Activated CD8-positive, alpha-beta T cell treated with anti-CD3 and anti-CD28 coated beads, Interleukin-2, amount 10 ng/mL, durations not matched to agents 7 days and 5 days (primary cell): ENCODE measurements at places on chromosomes 2 and 18.

GRCh38 chr2:8049851-8050571 lies 631.8 kb upstream of the ID2 start:
- DNase-seq: no peak

DNA sequence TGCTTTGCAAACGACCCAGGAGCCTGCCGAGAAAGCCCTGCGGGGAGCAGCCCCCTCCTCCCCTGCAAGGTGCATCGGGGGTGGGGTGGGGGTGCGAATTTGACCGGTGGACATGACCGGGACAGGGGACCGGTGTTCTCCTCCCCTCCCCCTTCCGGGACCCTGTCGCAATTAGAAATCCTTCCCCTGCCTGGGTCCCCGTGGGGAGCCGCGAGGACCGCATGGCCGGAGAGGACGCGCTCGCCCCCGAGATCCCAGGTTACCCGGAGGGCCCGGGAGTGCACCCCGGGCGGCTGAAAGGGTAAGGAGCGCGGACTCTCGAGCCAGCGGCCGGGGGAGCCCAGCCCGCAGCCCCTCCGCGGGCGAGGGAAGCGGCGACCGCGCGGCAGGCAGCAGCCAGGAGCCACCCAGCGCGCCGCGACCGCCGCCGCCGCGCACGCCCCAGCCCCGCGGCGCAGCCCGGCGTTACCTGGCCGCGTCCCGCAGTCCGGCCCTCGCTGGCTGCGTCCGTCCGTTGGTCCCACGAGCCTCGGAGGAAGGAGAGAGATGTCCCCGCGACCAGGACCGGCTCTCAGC lies 482 bp downstream of the DLGAP1 start:
- no peak for DNase-seq

DNA sequence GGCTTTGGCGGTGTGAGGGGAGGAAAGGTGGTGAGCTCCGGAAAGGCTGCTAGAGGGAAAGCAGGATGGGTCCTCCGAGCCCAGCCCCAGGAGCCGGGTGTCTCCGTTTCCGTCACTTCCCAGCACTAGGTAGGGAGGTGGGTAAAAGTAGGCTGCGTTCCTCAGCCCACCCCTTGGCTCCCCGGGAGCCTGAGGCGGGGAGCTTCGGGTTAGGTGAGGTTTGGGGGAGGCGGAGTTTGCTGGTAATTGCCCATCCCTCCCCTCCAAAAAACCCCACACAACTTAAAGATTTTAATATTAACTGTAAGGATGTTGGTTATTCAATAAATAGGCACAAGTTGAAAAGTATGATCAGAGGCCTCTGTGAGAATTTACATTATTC lies 552 bp upstream of the ATF2 start:
- DNase-seq: no peak

DNA sequence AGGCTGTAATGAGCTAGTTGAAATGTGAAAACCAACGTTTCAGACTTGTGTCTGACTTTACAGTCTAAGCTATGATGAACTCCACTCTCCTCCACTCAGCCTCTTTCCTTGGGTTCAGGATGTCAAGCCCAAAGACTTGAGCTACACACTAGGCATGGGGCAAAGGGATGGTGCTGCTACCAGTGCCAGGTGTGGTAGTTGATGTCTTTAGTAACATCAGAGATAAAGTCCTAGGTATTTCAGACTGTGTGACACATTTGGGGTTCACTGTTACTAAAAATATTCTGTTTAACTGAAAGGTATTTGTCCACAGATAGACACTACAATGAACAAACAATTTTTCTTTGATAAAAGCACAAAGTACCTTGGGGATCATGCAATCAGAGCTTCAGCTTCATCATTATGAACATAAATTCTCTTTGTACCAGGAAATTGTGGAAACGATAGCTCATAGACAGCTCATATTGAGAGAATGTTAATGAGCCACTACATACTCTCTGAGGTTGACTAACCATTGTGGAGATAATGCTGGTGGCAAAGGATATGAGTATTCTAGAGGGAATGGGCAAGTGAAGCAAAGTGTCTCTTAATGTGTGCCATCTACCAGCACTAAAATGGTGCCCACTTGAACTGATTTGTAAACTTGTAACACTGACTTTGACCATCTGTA lies 253.7 kb upstream of the THUMPD2 start:
- no peak for DNase-seq

DNA sequence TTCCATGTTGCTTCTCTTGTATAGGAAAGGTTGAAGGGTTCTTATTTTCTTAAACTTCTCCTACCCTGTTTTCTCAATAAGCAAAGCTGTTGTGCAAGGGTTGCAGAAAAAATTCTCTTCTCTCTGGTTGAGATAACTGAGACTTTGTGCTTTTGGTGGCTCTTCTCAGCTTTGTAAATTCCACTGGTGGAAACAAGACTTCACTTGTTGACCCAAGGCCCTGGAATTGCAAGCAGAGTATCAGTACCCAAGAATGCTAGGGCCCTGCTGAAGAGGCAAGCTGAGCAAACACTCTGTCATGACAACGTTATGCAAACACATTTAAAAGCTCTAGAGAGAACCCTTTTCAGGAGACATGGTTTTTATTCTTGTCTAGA lies 294.7 kb upstream of the EPAS1 start:
- no peak for DNase-seq

- no peak for DNase-seq
These were observed 136.9 kb upstream of the GATA6 start for GRCh38 chr18:22032392-22032961.

- DNase-seq: no peak
These were observed 11.0 kb downstream of the TANK start for GRCh38 chr2:161170958-161171932.

DNA sequence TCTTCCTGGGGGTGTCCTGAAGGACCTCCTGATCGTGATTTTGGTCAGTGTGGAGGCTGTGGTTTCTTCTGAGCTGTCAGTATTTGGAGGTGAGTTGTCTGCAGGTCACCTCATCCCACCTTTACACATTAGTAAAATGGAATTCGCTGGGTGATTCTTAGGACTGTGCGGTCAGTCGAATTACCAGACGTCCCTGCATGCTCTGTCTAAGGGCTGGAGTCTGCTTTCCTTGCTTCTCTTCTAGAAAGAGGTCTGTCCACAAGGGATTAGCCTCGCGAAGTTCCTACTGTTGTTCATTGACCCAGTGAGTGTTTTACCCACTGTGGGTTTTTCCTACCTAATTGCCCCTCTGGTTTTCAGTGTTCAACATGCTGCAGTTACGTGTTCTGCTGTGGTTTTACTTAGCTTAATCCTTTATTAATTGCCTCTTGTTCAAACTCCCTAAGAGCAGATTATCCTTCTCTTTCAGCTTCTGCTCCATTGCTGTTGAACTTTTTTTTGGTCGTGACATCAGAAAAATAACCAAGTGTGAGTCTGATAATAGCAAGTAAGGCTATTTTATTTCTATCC lies 183.4 kb downstream of the NEDD4L start:
- DNase-seq: no peak

DNA sequence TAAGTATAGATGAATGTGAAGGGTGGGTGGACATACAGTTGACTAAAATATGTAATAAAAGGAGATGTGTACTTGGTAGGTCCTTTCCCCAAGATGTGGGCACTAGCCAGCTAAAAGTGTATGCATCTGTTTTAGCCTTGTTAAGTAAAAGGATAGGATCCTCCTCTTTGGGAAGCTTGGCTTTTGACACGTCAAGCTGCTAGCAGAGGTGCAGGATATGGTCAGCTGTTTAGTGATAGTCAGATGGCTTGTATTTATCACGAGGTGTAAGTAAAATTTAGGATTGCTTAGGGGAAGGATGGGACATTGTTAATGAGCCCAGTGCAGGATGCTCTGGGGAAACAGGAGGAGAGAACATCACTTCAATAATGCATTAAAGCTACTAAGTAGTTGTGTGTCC lies 1.5 kb downstream of the MFSD6 start:
- no peak for DNase-seq

- no peak for DNase-seq
These were observed 2.1 kb upstream of the TRIB2 start for GRCh38 chr2:12714391-12715221.

- DNase-seq: no peak
These were observed 117.0 kb downstream of the LAMA1 start for GRCh38 chr18:7000484-7001096.

DNA sequence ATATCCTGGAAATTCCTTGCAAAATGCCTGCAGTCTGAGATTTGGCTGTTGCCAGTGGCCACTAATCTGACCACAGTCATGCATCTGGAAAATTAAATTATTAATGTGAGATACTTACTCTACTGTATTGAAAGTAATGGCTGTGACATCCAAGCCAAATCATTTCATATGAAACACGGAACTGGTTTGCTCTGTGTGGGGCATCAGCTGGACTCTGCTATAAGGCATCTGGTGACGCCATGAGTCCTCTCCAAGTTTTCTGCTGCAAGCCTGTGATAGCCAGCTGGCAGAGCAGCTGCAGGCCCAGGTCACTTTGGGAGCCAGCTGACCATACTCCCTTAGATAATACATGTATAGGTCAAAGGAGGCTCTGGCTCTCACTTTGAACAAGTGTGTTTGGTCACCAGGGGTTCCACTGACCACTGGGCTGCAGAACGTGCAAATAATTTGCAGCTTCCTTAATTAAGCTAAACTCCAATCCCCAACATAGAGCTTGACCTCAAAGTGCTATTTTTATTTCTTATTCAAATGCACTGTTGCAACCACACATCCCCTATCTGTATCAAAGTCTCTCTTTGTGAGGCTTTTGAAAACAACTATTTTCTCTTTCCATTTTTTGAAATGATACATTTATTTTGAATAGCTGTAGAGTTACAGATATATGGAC lies 152.9 kb downstream of the NCKAP5 start:
- no peak for DNase-seq

DNA sequence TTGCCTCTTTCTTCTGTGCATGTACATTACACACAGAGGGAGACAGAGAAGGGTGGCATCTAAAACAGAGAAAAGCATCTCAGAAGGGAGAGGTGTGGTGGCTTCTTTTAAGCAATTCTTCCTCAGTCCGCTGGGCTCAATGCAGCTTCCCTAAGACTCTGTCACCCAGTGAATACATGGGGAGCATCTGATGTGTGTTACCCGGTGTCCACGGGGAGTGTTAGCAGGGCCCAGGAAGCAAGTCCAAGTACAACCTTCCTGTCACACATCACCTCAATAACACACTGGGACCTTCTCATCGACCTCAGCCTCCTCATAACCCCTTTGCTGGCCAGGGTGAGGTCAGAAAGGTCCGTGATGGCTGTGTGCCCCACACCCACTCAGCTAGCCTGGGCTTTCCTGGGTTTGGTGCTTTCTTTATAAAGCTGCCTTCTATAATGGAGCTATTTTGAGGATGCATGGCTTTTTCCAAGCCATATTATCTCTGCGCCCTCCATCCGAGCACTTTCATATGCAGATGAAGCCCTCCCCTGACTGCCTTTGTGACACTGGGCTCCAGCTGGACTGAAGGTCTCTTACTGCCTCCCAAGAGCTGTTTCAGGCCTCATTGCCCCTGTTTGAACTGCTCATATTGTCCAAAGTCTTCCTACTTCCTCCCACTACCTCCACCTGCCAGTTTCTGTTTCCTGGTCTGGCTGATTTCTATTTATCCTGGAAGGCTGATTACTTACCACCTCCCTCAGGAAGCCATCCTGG lies 21.4 kb downstream of the TNFRSF11A start:
- DNase-seq: no peak

DNA sequence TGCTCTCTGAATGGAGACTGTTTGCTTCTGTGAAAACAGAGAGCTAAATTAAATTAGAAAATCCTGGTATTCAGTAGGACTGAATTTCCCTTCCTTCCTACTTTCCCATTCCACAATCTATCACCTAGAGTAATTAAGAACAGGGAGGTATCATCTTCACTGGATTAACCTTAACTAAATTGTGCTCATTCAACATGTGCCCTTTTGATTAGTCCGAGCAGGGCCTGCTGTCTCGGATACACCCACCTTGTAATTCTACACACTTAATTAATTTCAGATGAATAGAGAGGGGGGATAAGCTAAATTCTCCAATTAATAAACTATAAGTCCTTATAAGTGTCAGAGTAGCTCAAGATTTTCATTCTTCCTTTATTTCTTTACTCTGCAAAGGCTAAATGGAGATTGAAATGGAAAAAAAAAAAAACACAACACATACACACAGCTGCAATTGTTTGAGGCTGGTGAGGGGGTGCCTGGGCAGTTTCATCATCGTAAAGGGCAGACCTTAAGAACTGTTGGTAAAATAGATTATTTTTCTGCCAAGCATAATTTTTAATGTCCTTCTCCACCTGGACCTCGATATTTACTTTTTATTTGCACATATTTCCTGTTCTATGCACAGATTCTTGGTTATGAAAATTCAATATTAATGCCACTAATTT lies 157.1 kb upstream of the SIX2 start:
- no peak for DNase-seq

- no peak for DNase-seq
These were observed 568 bp upstream of the STK17B start for GRCh38 chr2:196171946-196172345.

DNA sequence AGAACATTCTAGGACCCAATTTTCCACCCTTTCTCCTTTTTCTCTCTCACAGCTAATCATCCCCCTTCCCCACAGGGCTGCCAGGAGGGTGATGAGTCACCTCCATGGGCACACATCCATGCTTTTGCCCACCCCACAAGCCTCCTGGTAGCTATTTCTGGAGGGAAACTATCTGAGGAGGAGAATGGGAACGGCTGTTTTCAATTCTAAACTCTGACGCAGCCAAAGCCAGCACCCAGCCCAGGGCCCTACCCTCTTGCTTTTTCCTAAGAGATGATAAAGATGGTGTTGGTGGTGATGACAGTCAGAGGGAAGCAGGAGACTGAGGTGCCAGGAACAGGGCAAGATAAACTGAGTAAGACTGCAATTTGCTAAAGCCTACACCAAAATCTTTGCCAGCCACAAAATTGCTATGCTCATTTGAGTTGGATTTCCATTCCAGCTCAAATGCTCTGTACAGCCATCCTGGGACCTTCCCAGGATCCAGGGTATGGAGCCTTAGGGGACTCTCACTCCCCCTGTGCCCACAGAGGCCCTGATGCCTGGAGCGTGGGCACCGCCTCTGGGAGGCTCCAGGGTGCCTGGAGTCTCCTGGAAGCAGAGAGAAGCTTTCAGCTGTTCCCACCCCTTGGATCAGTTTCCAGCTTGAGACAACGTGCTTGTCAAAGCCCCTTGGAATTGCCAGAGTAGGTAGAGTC lies 62.0 kb upstream of the FZD7 start:
- no peak for DNase-seq

GRCh38 chr18:28110924-28111323 lies 66.0 kb downstream of the CDH2 start:
- no peak for DNase-seq

GRCh38 chr18:48736321-48737260 lies 197.8 kb downstream of the CTIF start:
- DNase-seq: no peak

- DNase-seq: peak; percentile 19
These were observed 84.1 kb upstream of the SLC66A3 start for GRCh38 chr2:11071211-11071610.

GRCh38 chr2:61414674-61415073 lies 56.2 kb downstream of the USP34 start:
- no peak for DNase-seq

- DNase-seq: no peak
These were observed 608.3 kb downstream of the ERBB4 start for GRCh38 chr2:211930331-211930730.
